ENCODE measurements at places on chromosomes 2 and 18.
A peak's percentile ranks its signal among the peaks of the same experiment; 100 is the strongest.

DNA sequence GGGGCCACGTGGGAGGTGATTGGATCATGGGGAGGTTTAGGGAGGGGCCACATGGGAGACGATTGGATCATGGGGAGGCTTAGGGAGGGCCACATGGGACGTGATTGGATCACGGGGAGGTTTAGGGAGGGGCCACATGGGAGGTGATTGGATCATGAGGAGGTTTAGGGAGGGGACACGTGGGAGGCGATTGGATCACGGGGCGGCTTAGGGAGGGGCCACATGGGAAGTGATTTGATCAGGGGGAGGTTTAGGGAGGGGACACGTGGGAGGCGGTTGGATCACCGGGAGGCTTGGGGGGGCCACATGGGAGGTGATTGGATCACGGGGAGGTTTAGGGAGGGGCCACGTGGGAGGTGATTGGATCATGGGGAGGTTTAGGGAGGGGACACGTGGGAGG lies 22.5 kb upstream of the SALL3 start:
- DNase-seq, result no peak

GRCh38 chr2:191791953-191792560 lies 54.8 kb downstream of the CAVIN2 start:
- DNase-seq, result no peak

- peak; percentile 58 for DNase-seq
Measured at GRCh38 chr2:196200557-196200956, 29.2 kb upstream of the STK17B start.

DNA sequence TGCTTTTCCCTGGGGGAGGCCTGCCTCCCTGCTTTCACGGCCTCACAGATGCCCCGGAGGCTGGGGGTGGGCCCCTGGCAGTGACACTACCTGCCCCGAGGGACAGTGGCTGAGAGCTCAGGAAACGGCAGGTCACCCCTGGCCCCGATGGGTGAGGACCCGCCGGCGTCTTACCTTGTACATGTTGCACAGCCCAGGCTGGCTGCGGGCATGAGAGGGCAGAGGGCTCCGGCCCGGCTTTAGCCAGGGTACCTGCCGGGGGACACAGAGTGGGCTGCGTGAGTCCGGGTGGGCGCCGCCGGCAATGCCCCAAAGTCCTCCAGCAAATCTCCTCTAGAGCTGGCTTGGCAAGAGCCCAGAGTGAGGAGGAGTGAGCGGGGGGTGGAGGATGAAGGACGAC lies 122.9 kb downstream of the MBP start:
- DNase-seq, result no peak

GRCh38 chr2:237889811-237890210 lies 30.4 kb downstream of the RAMP1 start:
- no peak for DNase-seq

- DNase-seq, result no peak
Measured at GRCh38 chr2:177119099-177119498, 93.5 kb upstream of the HNRNPA3 start.

GRCh38 chr2:179268277-179268925 lies 3.8 kb upstream of the SESTD1 start:
- no peak for DNase-seq

DNA sequence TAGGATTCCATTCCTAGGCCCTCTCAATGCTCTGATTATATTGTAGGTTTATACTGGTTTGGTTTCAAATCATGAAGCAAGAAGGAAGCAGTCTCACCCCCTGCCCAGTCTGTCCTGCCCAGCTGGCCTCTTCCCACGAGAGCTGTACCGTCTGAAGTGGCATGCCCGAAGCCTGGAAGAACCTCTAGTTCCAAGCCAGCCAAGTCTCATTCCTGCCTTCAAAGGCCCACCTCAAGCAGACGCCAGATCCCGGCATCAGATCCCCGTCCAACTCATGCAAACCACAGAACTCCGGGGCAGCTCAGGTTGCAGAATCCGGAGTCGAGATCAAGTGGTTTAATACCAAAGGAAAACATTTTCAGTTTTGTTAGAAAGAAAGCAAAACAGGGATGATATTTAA lies 234.4 kb downstream of the LPIN1 start:
- no peak for DNase-seq

GRCh38 chr2:16655905-16656642 lies 9.6 kb downstream of the CYRIA start:
- no peak for DNase-seq

- DNase-seq, result no peak
Measured at GRCh38 chr2:174924061-174924693, 81.0 kb downstream of the CHN1 start.

GRCh38 chr2:213004197-213004821 lies 147.1 kb downstream of the IKZF2 start:
- DNase-seq, result no peak

GRCh38 chr2:226758921-226759640 lies 40.5 kb downstream of the IRS1 start:
- no peak for DNase-seq

- no peak for DNase-seq
Measured at GRCh38 chr18:13444430-13445240, 226.1 kb downstream of the LDLRAD4 start.
